Stimulated activated CD8-positive, alpha-beta memory T cell treated with anti-CD3 and anti-CD28 coated beads, Interleukin-4, amount 100 ng/mL, for 1 hour (primary cell): ENCODE measurements at places on chromosomes 5 and 9.

DNA sequence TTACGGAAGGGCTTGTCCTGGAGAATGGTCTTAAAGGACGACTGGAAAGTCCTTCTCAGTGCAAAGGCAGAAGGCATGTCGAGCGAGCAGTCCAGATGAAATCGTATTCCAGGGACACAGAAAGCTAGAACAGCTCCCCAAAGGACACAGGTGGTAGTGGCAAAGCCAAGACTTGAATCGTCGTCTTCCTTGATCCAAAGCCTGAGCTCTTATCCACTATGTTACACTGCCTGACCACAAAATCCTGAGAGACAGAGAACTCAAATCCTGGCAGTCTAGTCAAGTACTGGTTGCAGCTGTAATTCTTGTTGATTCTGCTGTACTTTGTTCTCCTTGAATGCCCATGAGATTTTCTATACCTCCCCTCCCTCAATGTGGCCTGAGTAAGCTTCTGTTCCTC lies 198.7 kb downstream of the TARS1 start:
- DNase-seq = no peak

GRCh38 chr9:73162987-73163768 lies 11.5 kb downstream of the ANXA1 start:
- DNase-seq = no peak

DNA sequence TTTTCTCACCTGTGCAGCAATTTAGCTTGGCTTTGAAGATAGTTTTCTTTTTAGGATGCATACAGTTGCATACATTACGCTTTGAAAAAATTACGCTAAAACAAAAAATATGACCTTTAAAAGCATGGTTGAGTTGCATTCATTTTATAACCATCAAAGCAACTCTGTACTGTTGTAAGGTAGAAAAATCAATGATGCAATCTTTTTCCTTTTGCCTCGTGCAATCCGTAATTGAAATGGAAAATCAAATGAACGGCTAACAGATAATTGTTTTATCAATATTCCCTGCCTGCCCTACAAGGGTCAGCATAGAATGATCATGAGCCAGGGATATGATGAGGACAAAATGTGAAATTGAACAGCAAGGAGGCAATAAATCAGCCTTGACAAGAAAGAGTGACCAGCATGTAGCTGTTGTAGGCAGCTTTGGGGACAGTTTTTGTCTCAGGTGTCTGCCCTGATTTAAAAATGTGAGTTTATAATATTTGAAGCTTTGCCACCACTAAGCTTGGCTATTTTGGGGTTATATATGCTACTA lies 98.2 kb downstream of the PBX3 start:
- DNase-seq = no peak

- no peak for DNase-seq
Observed at GRCh38 chr5:53917826-53918225, 357.4 kb downstream of the NDUFS4 start.

- no peak for DNase-seq
Observed at GRCh38 chr5:153084511-153084910, 406.0 kb upstream of the GRIA1 start.

DNA sequence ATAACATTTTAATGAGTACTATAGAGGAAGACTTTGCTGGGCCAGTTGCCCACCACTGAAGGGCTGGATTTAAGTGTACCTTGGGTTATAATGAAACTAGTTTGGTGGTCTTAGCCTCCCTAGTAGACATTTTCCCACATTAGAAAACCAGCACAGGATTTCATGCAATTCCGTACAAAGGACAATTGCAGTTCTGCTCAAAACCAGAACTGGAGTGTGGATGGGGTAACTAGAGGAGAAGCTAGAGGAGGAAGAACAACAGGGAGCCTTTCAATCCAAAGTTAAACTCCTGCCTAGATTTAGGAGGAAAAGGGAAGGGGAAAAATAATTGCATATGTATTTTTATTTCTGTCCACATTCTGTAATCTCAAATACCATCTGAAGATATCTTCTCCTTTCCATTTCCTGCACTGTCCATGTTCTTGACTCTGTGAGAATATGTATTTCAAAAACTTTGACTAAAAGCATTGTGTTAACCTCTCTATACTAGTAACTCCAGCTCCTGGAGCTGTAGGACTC lies 97.5 kb upstream of the SSBP2 start:
- DNase-seq = no peak

DNA sequence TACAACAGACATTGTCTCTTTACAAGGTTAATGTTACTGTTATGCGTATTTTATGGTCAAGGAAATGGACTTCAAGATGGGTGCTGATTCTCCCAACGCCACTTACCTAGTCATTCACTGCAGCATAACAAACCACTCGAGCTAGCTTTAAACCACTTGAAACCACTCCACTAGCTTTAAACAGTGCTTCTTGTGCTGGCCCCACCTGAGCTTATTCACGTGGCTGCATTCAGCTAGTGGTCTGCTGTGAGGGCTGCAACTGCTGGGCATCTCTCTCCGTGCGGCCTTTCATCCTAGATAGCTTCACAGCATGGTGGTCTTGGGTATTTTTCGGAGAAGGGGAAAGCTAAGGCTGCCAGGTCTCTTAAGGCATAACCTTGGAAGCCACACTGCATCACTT lies 3.5 kb upstream of the HRH2 start:
- DNase-seq = no peak

DNA sequence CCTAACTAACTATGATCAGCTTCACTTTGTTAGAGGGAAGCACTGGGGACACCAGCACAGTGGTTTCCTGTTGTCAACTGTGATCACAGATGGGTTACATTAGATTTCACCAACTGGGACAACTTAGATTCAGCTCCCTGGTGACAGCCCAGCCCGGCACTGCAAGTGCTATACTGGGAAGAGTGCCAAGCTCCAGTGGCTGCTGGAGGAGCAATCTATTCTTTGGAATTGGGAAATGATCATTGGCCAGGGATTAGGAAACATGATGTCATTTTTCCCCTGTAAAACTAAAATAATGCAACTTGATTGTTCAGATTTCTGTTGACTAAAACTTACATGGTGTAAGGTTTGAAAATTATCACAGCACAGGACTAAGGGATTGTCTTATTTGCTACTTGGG lies 33.2 kb downstream of the PTGR1 start:
- no peak for DNase-seq

- DNase-seq = no peak
Observed at GRCh38 chr9:105238302-105238701, 6.1 kb upstream of the SLC44A1 start.

DNA sequence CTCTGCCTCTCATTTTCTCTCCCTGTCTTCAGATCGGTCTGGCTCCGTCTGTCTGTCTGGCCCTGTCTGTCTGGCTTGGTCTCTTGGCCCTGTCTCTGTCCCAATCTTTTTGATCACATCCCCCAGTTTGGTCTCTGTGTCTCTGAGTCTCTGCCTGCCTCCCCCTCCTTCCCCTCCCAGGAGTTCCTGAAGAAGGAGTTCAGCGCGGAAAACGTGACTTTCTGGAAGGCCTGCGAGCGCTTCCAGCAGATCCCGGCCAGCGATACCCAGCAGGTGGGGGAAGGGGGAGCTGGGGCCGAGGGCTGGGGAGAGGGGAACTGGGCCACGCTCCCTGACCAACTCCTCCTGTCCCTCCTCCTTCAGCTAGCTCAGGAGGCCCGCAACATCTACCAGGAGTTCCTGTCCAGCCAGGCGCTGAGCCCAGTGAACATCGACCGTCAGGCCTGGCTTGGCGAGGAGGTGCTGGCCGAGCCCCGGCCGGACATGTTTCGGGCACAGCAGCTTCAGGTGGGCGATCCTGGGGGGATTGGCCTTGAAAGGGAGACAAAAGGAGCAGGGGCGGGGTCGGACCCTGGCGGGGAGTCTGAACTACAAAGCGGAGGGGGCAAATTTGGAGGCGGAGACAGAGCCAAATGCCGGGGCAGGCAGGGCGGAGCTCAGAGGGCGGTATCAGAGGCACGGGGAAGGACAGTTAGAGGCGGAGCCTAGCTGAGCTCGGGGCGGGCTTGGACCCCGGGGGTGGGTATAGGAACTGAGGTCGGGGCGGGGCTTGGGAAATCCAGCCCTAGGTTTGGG lies 9.0 kb downstream of the RGS14 start:
- no peak for DNase-seq
